ENCODE measurements at places on chromosomes 11 and 22.

- DNase-seq = no peak
Measured at GRCh38 chr22:30370641-30371230, 13.9 kb downstream of the CCDC157 start.

GRCh38 chr22:36873614-36874308 is 13.0 kb downstream of the NCF4 start:
- DNase-seq = peak; percentile 59

DNA sequence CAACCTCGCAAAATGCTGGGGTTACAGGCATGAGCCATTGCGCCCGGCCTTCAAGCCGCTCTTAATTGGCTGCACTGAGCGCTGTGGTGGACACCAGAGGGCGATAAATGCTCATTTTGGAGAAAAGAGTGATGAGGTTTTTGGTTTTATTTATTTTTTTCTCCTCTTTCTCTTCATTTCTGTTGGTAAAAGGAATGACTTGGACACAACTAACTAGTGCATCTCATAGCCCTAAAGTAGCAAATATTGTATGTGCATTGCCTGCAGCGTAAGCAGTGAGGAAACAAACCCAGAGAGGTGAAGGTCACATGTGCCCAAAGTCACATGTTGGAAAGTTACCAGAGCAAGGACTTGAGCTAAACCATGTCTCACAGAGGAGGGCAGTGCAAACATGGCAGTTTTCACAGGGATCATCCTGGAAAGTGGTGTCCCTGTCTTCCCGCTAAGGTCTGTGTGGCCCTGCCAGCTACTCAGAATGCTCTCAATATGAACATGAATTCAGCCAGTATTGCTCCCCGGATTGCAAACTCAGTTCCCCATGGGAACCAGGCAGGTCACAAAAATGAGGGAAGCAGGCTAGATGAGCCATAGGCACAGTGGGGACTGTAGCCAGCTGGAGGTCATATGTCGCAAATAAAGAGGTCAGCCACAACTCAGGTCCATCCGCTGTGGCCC is 8.6 kb upstream of the CD82 start:
- peak; percentile 70 for DNase-seq

GRCh38 chr11:125588505-125588904 is 4.1 kb upstream of the STT3A start:
- DNase-seq = no peak

- DNase-seq = no peak
Measured at GRCh38 chr22:30985561-30986208, 16.6 kb downstream of the TUG1 start.
